ENCODE measurements at places on chromosomes 4 and X.
A peak's percentile ranks its signal among the peaks of the same experiment; 100 is the strongest.

DNA sequence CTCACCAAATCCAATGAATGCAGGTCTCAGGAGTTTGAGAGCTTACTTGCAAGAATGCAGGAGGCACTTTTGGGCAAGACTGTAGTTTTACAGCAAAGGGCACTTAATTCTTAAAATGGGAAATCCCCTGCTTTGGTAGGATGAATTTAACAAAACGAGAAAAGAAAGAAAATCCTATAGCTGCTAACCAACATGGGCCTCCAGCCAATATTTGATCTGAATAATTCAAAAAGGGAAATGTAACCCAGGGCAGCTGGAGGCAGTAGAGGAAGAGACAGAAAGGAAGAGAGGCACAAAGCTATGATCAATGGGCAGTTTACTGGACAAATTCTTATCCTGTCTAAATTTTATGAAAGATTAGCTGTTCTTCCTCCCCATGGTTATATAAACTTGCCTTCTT lies 142.3 kb downstream of the SH3KBP1 start:
- H3K36me3 ChIP-seq: peaks cover 72% of the 10 kb centered on the region
- no peak overlapping the region for H3K4me3 ChIP-seq
- no peak for DNase-seq

GRCh38 chr4:154457471-154457870 lies 34.1 kb downstream of the DCHS2 start:
- no peaks in the 10 kb centered on the region for H3K36me3 ChIP-seq
- H3K27me3 ChIP-seq: peaks cover 6% of the 10 kb centered on the region
- no peaks in the 10 kb centered on the region for H3K4me1 ChIP-seq

DNA sequence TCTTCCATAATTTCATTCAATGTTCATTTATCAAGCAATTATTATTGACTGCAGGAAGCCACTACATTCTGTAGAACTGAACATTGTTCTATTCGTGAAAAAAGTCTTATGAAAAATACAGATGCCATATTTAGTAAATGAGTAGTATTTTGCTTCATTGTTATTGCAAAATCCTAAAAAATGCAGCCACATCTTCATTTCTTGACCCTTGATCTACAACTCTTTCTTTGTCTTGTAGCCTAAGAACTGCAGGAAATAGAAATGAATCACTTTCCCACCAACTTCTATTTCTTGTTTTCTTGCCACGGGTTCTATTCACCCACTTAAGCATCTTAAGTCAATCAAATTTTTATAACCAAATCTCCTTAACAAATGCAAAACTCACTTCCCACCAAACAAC lies 63.3 kb downstream of the KCNIP4 start:
- no peaks in the 10 kb centered on the region for H3K27me3 ChIP-seq
- no peak overlapping the region for H3K4me3 ChIP-seq
- no peak for DNase-seq
- no peak overlapping the region for H3K27ac ChIP-seq

- no peak for DNase-seq
- no peak overlapping the region for H3K4me3 ChIP-seq
- H3K4me1 ChIP-seq: no peaks in the 10 kb centered on the region
These were observed 7.0 kb upstream of the FGFBP1 start for GRCh38 chr4:15945516-15945915.

DNA sequence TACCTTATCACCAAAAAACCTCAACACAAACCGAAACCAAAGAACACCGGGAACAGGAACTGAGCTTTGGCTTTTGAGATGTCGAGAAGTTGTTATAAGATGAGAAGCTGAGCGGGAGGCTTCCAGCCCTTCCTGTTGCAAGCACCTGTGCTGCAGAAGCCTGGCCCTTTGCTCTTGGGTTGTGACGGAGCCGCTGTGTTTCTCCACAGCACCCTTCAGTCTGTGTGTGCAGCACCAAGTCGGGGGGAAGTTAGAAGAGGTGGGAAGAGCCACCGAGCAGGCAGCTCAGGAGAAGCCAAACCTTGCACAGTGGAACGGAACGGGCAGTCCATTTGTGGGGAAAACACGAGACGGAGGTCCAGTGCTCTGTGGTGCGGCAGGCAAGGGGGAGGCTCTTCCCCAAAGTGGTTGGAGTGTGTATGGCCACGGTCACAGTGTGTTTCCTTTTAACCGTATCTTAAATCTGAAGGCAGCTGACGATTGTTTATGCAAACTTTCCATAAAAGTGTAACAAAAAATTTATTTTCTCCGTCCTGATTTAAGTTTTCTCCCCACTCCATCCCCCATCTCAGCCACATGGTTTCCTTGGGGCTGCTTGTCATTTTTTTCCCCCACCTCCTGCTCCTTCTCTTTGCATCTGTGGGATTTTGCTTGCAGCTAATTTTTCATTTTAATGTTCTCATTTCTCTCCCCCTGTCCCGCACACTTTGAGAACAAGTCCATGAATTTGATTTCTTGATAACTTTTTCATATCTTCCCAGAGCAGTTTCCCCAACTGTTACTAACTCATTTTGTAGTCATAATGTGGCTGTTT lies 123.7 kb downstream of the STOX2 start:
- peak; percentile 26 for DNase-seq
- peaks cover 31% of the 10 kb centered on the region for H3K27me3 ChIP-seq
- peaks cover 21% of the 10 kb centered on the region for H3K4me1 ChIP-seq
- H3K27ac ChIP-seq: no peak overlapping the region
- H3K4me3 ChIP-seq: peak overlapping the region; percentile 69

DNA sequence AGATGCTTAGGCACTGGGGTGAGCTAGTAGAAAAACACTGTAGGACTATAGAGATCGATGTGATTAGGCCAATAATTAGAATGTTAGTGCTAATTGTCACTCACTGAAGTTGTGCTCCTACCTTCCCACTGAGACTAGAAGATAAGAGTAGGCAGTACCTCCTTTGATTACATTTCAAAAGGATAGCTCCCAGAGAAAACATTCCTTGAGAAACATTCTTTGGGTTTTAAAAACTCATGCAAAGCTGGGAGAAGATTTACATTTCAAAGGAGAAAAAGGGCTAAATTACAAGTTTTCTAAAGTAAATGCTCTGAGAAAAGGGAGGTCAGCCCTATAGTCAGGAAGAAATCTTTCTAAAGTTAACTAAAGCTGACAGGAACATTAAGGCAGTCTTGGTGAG lies 860.3 kb upstream of the NDST4 start:
- no peaks in the 10 kb centered on the region for H3K36me3 ChIP-seq
- H3K27ac ChIP-seq: no peak overlapping the region
- H3K4me3 ChIP-seq: no peak overlapping the region

- H3K4me3 ChIP-seq: no peak overlapping the region
- no peak overlapping the region for H3K27ac ChIP-seq
- no peak for DNase-seq
- H3K4me1 ChIP-seq: no peaks in the 10 kb centered on the region
- H3K27me3 ChIP-seq: peaks cover 22% of the 10 kb centered on the region
- H3K36me3 ChIP-seq: no peaks in the 10 kb centered on the region
These were observed 10.9 kb downstream of the GAB1 start for GRCh38 chr4:143347484-143348111.

GRCh38 chrX:78573630-78574029 lies 85.5 kb downstream of the RTL3 start:
- no peak overlapping the region for H3K4me3 ChIP-seq
- H3K27ac ChIP-seq: no peak overlapping the region
- no peaks in the 10 kb centered on the region for H3K36me3 ChIP-seq

DNA sequence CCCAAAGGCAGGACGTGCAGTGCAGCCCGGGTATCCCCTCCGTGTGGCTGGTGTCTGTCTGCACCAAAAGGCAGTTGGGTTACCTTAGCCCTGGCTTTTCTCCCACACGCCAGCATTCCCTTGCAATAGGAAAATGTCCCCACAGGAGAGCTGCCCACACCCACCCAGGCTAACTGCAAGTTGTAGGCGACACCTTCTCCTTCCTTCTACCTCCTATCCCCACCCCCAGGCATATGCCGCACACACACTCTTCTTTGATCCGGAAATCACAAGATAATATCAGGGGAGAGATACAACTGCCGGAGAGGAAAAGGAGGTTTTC lies 444 bp upstream of the APBB2 start:
- H3K27me3 ChIP-seq: peaks cover 54% of the 10 kb centered on the region
- no peak overlapping the region for H3K27ac ChIP-seq
- peaks cover 30% of the 10 kb centered on the region for H3K4me1 ChIP-seq
- peaks cover 4% of the 10 kb centered on the region for H3K36me3 ChIP-seq
- peak overlapping the region; percentile 7 for H3K4me3 ChIP-seq
- DNase-seq: no peak

GRCh38 chr4:63541828-63542227 lies 867.4 kb downstream of the TECRL start:
- H3K36me3 ChIP-seq: no peaks in the 10 kb centered on the region
- H3K27ac ChIP-seq: no peak overlapping the region
- no peaks in the 10 kb centered on the region for H3K4me1 ChIP-seq
- DNase-seq: no peak
- no peak overlapping the region for H3K4me3 ChIP-seq

GRCh38 chr4:142778430-142778829 lies 67.7 kb downstream of the INPP4B start:
- DNase-seq: no peak
- no peak overlapping the region for H3K4me3 ChIP-seq
- H3K27me3 ChIP-seq: no peaks in the 10 kb centered on the region
- H3K4me1 ChIP-seq: no peaks in the 10 kb centered on the region

DNA sequence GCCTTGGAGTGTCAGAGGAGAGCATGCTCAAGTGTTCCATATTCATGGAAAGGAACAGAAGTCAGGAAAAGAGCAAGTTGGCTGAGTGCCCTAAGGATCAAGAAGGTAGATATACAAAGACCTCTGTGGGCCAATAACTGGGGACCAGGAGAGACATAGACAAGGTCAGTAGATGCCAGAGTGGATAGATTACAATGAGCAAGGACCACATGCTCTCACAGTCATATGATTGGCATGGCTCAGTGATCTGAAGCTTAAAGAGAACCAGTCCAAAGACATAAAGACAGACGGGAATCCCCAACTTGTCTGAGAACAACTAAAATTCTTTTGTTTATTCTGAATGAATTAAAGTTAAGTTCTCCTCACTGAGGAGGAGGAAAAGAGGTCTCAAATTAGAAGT lies 289.7 kb downstream of the HS3ST1 start:
- H3K27me3 ChIP-seq: no peaks in the 10 kb centered on the region
- no peaks in the 10 kb centered on the region for H3K4me1 ChIP-seq
- no peak for DNase-seq
- H3K27ac ChIP-seq: no peak overlapping the region
- H3K4me3 ChIP-seq: no peak overlapping the region
- H3K36me3 ChIP-seq: no peaks in the 10 kb centered on the region

DNA sequence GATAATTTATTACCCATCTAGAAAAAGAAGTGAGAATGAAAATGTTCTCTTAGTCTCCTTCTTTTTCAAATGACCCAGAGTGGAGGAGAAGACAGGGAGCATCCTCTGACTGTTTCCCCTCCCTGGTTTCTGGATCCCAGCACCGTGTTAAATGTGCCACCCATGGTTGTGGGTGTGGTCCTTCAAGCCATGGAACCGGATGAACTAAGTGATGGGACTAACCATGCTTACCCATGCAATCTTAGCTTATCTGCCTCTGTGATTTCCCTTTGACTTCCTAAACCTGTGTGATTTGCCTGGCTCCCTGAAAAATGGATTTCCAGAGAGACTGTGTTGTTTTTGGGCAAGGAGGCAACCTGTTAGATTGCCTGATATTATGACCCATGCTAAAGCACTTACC lies 437.1 kb downstream of the MAGEB5 start:
- H3K27me3 ChIP-seq: no peaks in the 10 kb centered on the region
- no peak for DNase-seq
- no peaks in the 10 kb centered on the region for H3K36me3 ChIP-seq

- H3K4me1 ChIP-seq: no peaks in the 10 kb centered on the region
- H3K36me3 ChIP-seq: no peaks in the 10 kb centered on the region
- no peaks in the 10 kb centered on the region for H3K27me3 ChIP-seq
- no peak overlapping the region for H3K4me3 ChIP-seq
These were observed 843.4 kb downstream of the FSTL5 start for GRCh38 chr4:161320377-161320776.

GRCh38 chrX:31217084-31217483 lies 145.2 kb upstream of the FTHL17 start:
- H3K36me3 ChIP-seq: no peaks in the 10 kb centered on the region
- DNase-seq: no peak
- H3K4me1 ChIP-seq: peaks cover 2% of the 10 kb centered on the region

DNA sequence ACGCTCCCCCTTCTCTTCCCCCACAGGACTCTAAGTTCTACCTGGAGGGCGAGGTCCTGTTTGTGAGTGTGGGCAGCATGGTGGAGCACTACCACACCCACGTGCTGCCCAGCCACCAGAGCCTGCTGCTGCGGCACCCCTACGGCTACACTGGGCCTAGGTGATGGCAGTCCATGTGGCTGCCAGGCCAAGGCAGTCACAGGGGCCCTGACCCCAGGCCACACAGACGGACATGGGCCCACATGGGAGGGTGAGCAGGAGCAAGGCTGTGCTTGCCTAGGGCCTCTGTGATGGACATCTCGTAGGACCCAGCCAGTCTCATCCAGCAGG lies 10.0 kb upstream of the ADD1 start:
- no peak overlapping the region for H3K4me3 ChIP-seq
- H3K27ac ChIP-seq: no peak overlapping the region
- no peak for DNase-seq
- H3K27me3 ChIP-seq: no peaks in the 10 kb centered on the region
- H3K36me3 ChIP-seq: peaks cover 47% of the 10 kb centered on the region
- H3K4me1 ChIP-seq: peaks cover 50% of the 10 kb centered on the region

GRCh38 chr4:4639370-4639769 lies 97.5 kb upstream of the STX18 start:
- DNase-seq: no peak
- peaks cover 9% of the 10 kb centered on the region for H3K4me1 ChIP-seq
- H3K27me3 ChIP-seq: no peaks in the 10 kb centered on the region
- no peak overlapping the region for H3K4me3 ChIP-seq
- H3K27ac ChIP-seq: no peak overlapping the region
- H3K36me3 ChIP-seq: peaks cover 4% of the 10 kb centered on the region

GRCh38 chr4:151624626-151625565 lies 135.9 kb downstream of the GATB start:
- no peaks in the 10 kb centered on the region for H3K4me1 ChIP-seq
- no peaks in the 10 kb centered on the region for H3K36me3 ChIP-seq
- no peak for DNase-seq
- no peak overlapping the region for H3K4me3 ChIP-seq
- peaks cover 25% of the 10 kb centered on the region for H3K27me3 ChIP-seq

- no peak overlapping the region for H3K27ac ChIP-seq
- H3K27me3 ChIP-seq: no peaks in the 10 kb centered on the region
- H3K4me1 ChIP-seq: no peaks in the 10 kb centered on the region
- H3K36me3 ChIP-seq: no peaks in the 10 kb centered on the region
- H3K4me3 ChIP-seq: no peak overlapping the region
These were observed 89.0 kb downstream of the GLRA2 start for GRCh38 chrX:14618177-14618965.

DNA sequence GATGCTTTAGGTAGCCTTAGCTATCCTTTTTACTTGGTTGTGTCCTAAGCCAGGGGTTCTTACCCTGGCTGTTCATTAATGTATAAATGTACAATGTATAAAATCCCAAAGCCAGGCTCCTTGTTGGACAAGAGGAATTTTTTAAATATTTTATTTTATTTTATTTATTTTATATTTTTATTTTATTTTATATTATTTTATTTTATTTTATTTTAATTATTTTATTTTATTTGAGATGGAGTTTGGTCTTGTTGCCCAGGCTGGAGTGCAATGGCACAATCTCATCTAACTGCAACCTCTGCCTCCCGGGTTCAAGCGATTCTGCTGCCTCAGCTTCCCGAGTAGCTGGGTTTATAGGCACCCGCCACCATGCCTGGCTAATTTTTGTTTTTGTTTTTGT lies 8.1 kb upstream of the SLC2A9 start:
- H3K4me3 ChIP-seq: no peak overlapping the region
- no peak for DNase-seq
- H3K36me3 ChIP-seq: no peaks in the 10 kb centered on the region
- H3K27ac ChIP-seq: no peak overlapping the region
